K562 (cell line): ENCODE measurements at places on chromosomes 2 and 18. TPM values are rescaled to one million over a fixed set of nuclear protein-coding genes. Genes with fewer than 3 reads are reported as not detected.

Gene CBLN2
- polyA plus RNA-seq: not detected in 2 replicates

- H3K27ac ChIP-seq: no peak overlapping the region
- no peak for DNase-seq
- H3K36me3 ChIP-seq: no peaks in the 10 kb centered on the region
- H3K27me3 ChIP-seq: no peaks in the 10 kb centered on the region
- no peaks in the 10 kb centered on the region for H3K4me1 ChIP-seq
Measured at GRCh38 chr2:8086796-8087479, 594.9 kb upstream of the ID2 start.

GRCh38 chr2:47264143-47264542 is 109.0 kb upstream of the STPG4 start:
- H3K4me3 ChIP-seq: no peak overlapping the region
- peaks cover 2% of the 10 kb centered on the region; the same call in 1 of the 3 replicates for H3K4me1 ChIP-seq
- DNase-seq: no peak
- H3K36me3 ChIP-seq: no peaks in the 10 kb centered on the region
- no peak overlapping the region for H3K27ac ChIP-seq
- no peaks in the 10 kb centered on the region for H3K27me3 ChIP-seq

DNA sequence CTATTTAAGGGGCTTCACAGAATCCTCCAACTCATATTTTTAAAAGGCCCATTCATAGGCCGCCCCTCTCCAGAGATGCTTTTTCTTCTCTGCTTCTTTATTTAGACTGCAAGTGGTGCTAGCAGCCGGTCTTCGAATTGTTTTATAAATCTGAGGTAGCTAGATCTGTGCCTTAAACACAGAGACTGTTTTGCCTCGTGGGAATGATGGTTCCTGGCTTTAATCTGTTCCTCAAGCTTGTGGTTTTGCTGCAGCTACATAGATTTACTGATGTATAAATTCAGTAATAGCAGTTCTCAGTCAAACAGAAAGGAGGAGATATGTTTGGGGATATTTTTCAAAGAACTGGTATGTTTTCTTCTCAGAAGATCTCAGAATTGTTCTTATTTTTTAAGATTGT is 45.3 kb downstream of the TNFRSF11A start:
- no peak overlapping the region for H3K4me3 ChIP-seq
- H3K27me3 ChIP-seq: peaks cover 36% of the 10 kb centered on the region
- H3K27ac ChIP-seq: no peak overlapping the region
- no peak for DNase-seq
- no peaks in the 10 kb centered on the region for H3K36me3 ChIP-seq

DNA sequence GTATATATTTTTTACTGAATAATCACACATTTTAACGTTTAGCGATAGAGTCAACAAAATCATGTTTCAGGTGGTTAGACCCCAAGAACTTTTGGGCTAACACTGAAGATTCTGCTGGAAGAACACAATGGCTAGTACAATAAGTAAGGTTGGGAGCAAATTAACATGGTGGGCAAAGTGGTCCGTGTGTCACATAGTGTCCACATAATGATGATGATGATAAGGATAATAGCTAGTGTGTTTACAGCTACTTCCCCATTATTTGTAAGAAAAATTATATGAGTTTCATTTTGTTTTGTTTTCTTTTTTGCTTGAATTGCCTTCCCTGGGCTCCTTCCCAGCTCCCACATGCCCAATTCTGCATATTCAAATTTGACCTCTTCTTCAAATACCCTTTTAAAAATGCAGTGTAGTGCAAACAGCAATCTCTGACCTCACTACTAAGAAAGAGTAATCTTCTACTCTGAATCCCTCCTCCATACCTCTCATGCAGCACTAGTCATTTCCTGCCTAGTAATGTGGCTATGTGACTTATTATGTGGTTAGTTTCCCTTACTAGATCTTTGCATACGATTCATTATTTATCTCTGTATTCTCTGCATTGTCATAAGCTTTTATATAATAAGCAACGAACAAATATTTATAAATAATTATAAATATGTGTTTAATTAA is 16.9 kb upstream of the VPS54 start:
- H3K27me3 ChIP-seq: no peaks in the 10 kb centered on the region
- H3K4me3 ChIP-seq: no peak overlapping the region
- no peaks in the 10 kb centered on the region; the same call in 2 of the 3 replicates for H3K4me1 ChIP-seq
- no peaks in the 10 kb centered on the region for H3K36me3 ChIP-seq
- H3K27ac ChIP-seq: no peak overlapping the region

DNA sequence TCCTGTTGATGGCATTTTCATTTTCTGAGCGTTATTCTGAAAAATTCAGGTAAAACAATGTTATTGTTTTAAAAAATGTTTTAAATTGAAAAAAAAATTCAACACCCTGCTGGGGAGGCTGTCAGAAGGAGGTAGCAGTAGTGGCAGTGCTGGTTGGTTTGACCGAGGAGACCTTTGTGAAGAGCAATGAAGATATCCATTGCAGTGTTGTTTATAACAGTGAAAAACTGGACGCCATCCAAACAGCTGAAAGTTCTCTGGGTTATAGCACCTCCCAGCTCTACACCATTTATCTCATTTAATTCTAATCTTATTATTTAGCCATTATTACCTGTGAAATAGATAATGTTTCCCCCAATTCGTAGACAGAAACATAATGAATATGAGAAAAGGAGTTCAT is 12.6 kb upstream of the ITM2C start:
- no peaks in the 10 kb centered on the region for H3K36me3 ChIP-seq
- peaks cover 14% of the 10 kb centered on the region for H3K4me1 ChIP-seq
- H3K27me3 ChIP-seq: peaks cover 11% of the 10 kb centered on the region
- DNase-seq: no peak
- H3K27ac ChIP-seq: no peak overlapping the region

DNA sequence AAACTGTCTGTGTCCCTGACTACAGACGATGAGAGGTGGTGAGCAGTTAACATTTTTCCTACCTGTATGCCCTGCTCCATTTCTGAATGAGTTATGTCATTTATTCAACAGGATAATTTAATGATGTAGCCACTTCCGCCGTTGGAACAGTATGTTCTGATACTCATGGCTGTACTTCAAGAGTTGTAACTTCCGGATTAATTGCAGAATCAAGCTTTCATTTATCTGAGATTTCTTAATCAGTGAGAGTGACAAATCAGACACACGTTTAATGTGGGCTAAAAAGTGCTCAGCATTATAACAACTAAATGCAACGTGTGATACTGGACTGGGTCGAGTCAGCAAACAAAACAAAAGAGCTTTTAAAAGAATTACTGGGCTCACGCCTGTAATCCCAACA is 107.7 kb downstream of the KCTD1 start:
- no peaks in the 10 kb centered on the region for H3K36me3 ChIP-seq
- peaks cover 16% of the 10 kb centered on the region for H3K27me3 ChIP-seq
- no peak for DNase-seq
- H3K4me1 ChIP-seq: no peaks in the 10 kb centered on the region
- no peak overlapping the region for H3K4me3 ChIP-seq

- H3K4me3 ChIP-seq: no peak overlapping the region
- no peaks in the 10 kb centered on the region for H3K36me3 ChIP-seq
- no peaks in the 10 kb centered on the region for H3K27me3 ChIP-seq
- no peak for DNase-seq
Measured at GRCh38 chr2:223047260-223047761, 4.7 kb upstream of the KCNE4 start.
